DMS79 treated with DMSO at 0.1 percent for 48 hours (cell line): ENCODE measurements at places on chromosomes 4 and X.

GRCh38 chr4:128716338-128716737, 93.2 kb upstream of the JADE1 start:
- DNase-seq, result no peak

GRCh38 chr4:14767142-14767541, 235.1 kb upstream of the CPEB2 start:
- DNase-seq, result no peak

GRCh38 chr4:5191831-5192230, 140.6 kb downstream of the STK32B start:
- no peak for DNase-seq

DNA sequence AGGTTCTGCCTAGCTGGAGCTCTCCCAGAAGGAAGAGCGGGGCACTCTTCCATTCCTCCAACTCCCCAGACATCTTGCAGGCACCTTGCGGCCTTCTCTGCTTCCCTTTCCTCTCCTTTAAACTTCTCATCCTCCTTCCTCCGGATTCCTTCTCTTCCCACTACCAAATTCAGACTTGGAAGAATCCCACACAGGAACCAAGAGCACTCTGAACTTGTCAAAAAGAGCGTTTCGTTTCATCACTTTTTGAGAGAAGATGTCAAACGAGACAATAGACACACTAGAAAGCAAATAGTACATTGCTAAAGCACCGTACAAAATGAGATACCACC, 512 bp upstream of the UCP1 start:
- no peak for DNase-seq

GRCh38 chr4:170978990-170979389, 834.2 kb upstream of the GALNTL6 start:
- DNase-seq, result no peak

GRCh38 chrX:63713526-63713925, 71.5 kb downstream of the ARHGEF9 start:
- peak; percentile 1 for DNase-seq

DNA sequence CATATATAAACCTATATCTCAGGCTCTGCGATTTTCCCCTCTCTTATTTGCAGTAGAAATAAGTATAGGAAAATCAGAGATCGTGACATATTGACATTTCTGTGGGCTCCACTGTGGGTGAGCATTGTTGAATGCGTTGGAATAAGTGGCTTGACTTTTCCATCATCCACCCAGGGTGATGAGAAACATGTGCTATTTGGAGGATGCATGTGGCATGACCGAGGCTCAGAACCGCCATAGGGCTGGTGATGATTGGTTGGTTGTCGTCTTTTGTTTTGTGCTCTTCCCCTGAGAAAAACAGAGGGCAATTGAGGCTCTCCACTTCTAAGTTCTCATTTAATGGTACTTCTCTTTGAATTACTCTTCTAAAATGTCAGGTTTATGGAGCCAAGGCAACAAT, 140.1 kb downstream of the MXRA5 start:
- DNase-seq, result no peak

GRCh38 chr4:153034681-153035080, 98.6 kb downstream of the FHDC1 start:
- no peak for DNase-seq

GRCh38 chrX:39616098-39616729, 481.5 kb downstream of the BCOR start:
- no peak for DNase-seq

GRCh38 chrX:1212532-1212931, at the start of gene CRLF2:
Gene CRLF2, minus strand, starts transcription at chrX:1212649. Its CDS starts 15 bp downstream, at chrX:1212634.
- no peak for DNase-seq

DNA sequence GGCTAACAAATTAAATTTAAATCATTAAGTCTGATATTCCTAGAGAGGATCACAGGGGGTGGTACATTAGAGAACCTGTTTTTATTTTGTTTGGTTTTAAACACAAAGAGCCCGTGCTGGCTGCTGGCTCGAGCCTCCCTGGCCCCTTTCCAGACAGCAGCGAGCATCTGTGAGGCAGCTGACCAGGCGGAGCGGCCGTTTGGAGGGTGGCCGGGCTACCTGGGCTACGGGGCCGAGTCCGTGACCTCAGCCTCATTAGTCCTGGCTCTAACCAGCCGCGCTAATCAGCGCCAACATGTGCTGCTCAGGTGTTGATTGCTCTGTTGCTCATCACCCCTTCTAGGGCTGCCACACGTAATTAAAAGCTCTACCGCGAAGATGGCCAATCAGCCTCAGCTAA, 35.3 kb downstream of the DCTD start:
- DNase-seq, result peak; percentile 56

DNA sequence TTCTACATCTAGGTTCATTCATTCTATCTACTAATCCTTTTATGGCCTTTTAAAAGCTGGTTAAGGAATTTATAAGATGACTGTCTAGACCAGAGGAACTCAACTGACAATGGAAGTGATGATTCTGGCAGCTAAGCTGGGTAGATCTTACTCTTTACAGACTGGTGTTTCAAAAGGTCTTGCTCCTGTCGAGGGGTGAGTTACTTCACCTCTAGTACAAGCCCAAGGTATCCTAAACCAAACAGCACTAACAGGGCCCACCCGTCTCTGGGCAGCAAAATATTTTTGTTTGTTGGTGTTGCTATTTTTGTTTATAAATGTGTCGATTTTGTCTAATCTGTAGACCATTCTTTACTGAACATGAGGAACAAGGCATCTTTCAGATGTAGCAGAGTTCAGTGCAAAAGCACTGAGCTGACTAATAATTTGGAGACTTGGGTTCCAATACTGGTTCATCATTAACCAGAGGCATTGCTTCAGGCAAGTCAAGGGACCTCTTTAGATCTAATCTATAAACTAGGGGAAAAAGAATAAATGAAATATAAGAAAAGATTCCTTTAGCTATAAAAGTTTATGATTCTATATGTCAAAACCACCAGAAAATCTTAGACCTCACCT, 90.3 kb upstream of the FRG1 start:
- DNase-seq, result no peak

DNA sequence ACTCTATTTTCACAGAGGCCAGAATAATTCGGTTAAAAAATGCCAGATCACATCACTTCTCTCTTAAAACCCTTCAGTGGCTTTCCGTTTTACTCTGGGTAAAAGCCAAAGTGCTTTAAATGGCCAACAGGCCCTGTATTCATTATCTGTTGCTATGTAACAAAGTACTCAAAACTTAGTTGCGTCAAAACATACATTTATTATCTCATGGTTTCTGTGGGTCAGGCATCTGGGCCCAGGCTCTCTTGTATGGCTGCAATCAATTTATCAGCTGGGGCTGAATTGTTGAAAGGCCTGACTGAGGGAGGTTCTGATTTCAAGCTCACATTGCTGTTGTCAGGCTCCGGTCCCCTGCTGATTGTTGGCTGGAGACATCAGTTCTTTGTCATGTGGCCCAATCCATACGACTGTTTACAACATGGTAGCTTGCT, 72.7 kb upstream of the H2AZ1 start:
- no peak for DNase-seq

- no peak for DNase-seq
Measured at GRCh38 chr4:8105306-8106100, 53.1 kb downstream of the ABLIM2 start.

DNA sequence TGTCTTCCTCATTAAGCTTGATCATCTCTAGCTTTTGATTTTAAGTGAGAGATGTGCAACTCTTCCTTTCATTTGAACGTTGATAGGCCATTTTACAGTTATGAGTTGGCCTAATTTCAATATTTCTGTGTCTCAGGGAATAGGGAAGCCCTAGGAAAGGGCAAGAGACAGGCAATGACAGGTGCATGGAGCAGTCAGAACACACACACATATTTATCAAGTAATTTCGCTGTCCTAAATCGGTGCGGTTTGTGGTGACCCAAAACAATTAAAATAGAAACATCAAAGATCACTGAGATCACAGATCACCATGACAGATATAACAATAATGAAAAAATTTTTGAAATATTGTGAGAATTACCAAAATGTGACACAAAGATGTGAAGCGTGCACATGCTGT, 87.7 kb upstream of the LSM6 start:
- DNase-seq, result no peak

DNA sequence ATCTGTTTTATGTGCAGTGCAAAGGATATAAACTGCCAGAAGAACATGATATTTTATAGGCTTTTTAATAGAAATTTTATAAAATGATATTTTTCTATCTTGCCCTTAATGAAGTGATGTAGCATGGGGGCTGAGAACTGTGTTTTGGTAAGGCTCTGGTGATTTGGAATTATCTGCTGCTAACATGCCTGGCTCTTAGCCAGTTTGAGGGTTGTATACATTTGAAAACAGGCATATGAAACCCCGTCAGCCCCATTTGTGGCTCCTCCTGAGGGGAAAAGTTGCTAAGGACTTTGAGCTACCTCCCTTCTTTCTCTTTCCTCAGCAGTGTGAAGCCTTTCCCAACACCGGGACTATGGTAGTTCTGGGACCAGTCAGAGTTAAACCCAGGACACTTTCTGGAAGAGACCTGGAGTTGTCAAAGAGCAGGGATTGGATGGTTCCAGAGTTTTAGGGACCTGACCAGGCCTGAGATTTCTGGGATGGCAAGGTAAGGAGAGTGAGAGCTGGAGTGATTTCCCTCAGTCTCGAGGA, 4.7 kb downstream of the SFRP2 start:
- no peak for DNase-seq

DNA sequence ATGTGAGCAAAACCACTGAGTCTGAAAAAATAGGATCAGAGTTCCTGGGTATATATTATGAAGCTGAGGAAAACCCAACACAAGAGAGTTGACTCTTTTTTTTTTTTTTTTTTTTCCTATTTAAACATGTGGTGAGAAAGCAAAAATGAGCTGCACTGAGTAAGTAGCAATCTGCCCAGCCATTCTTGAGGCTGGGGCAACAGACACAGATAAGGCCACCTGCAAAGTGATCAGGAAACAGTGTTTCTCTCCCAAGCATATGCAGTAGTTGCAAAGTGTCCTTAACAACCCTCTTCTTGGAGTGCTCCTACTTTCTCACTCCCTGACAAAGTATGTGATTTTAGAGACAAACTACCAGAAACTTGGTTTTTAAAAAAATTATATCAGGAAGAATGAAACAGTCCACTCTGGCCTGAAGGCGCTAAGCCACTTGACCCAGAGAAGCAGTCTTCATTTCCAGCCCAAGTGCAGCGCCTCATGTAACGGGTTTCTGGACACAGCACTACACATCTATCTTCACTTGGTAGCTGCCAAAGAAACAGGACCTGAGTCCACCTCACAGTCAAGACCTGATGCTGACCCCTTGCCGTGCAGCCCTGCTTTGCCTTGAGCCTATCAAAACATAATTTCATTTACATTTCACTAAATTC, 124.6 kb upstream of the MAP3K15 start:
- no peak for DNase-seq

DNA sequence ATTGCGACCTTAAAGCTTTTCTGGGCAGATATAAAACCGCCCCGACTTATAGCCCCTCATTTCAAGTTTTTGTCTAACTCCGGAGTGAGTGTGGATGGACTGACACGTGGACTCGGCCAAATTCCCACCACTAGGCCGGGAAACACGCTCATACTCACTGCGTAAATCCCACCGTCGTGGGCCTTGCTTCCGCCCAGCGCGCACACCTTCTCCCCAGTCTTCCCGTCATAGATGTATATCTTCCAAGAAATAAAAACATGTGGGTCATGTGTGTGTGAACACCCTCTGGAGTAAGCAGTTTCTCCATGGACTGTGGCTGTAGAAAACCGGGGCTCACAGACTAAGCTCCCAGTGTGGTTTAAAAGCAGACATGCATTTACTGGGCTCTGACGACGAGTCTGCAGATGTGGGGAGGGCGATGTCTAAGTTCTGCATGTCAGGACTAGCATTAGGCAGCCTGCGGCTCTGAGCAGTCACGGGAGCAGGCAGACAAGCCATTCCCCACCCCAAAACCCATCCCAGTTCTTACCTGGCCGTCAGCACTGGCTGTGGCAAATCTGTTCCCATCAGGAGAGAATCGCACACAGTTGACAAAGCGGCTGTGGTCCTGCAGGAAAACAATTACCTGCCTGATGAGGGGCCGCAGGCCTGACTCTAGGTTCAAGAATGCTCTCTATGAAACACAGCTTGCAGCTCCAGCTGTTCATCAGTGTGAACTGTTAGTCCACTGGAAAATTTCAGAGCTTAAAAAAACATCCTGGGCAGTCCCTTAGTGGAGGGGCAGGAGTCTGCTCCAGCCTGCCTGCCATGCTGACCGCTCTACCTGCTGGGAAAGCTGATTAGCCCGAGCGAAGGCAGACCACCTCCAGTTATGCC, 28.2 kb downstream of the WDR1 start:
- no peak for DNase-seq

DNA sequence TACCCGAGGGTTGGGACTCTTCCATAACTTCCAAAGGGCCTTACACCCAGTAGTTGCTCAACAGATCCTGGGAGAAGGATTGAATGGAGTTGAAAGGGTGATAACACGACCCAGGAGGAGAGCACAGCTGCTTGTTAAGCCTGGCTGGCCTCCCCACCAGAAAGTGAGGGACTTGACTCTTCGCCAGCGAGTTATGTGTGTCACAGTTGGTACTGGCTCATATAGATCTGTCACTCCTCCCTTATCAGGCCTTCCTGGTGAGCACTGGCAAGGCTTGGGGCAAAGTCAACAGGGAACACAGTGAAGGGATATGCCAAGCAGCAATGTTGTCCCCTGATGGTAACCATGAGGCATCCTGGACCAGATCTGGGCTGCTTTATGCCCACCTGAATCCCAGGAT, 35.8 kb downstream of the APLN start:
- DNase-seq, result no peak

DNA sequence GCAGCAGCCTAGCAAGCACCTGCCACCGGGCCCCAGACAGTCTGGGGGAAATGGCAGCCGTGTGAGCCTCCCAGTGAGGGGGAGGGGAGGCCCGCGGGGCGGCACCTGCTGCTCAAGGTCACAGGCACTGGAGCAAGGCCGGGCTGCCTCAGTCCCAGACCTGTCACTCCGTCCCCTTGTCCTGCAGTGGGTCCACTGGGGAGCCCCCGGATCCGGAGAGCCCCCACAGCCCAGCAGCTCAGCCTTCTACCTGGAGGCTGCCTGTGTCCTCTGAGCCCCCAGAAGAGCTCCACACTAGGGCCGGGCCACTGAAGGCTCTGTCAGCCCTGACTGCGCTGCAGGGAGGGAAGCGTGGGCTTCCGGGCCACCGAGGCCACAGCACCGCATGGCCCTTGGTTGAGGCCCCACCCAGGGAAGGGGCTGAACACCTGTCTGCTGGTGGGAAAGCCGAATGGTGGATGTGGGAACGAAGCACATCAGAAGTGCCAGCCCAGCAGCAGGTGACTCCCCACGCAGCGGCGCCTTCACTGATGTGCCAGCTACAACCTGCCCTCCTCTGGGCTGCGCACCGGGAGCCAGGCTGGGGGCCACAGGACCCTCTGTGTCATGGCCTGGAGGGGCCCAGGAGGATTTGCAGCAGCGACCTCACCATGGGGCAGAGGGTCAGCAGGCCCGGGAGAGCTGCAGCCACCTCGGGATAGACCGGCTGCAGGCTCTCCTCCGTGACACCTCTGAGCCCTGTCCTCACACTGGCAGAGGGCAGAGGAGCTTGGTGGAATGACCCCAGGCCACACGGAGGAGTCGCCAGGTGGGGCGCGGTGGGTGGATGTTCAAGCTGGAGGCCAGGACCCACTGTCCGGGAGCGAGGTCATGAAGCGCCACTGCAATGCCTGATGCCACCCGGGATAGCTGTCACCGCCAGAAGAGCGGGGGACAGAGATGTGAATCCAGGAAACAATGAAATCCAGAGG, 35.0 kb upstream of the MXD4 start:
- DNase-seq, result peak; percentile 5

GRCh38 chr4:152351080-152351479, 184.8 kb downstream of the FBXW7 start:
- DNase-seq, result no peak

- no peak for DNase-seq
Measured at GRCh38 chrX:78997870-78998558, 52.8 kb downstream of the P2RY10 start.

- no peak for DNase-seq
Measured at GRCh38 chr4:123342498-123342897, 54.1 kb upstream of the SPRY1 start.

GRCh38 chrX:2434270-2435163, 66.3 kb downstream of the DHRSX start:
- no peak for DNase-seq
